ENCODE measurements at places on chromosomes 12 and 14. TPM values are rescaled to one million over a fixed set of nuclear protein-coding genes. Genes with fewer than 3 reads are reported as not detected.

CNTN1 gene
- not detected for total RNA-seq

NXPH4 gene
- total RNA-seq, result 0.47 TPM

PLA2G1B gene
- total RNA-seq, result not detected

KCNA5 gene
- total RNA-seq, result not detected

CLEC4A gene
- 1.1 TPM for total RNA-seq

INHBE gene
- 0.38 TPM for total RNA-seq

KCNK10 gene
- not detected for total RNA-seq

SLC2A14 gene
- total RNA-seq, result 0.13 TPM

ERBB3 gene
- 1.7 TPM for total RNA-seq

POTEG gene
- total RNA-seq, result not detected

TMEM179 gene
- total RNA-seq, result not detected

TAS2R43 gene
- total RNA-seq, result 0.42 TPM

Measured in CD8-positive, alpha-beta memory T cell (primary cell).